GM12864 (cell line): ENCODE measurements at places on chromosomes 13 and 19.

- no peak for DNase-seq
Measured at GRCh38 chr13:23506807-23507291, 63.4 kb upstream of the TNFRSF19 start.

- no peak for DNase-seq
Measured at GRCh38 chr13:32340914-32341313, 25.6 kb downstream of the BRCA2 start.

- no peak for DNase-seq
Measured at GRCh38 chr19:46303691-46304397, 7.0 kb downstream of the HIF3A start.

GRCh38 chr13:114282041-114282670, 755 bp downstream of the UPF3A start:
- DNase-seq, result peak; percentile 34

GRCh38 chr13:32978278-32978677, 37.9 kb upstream of the KL start:
- no peak for DNase-seq

DNA sequence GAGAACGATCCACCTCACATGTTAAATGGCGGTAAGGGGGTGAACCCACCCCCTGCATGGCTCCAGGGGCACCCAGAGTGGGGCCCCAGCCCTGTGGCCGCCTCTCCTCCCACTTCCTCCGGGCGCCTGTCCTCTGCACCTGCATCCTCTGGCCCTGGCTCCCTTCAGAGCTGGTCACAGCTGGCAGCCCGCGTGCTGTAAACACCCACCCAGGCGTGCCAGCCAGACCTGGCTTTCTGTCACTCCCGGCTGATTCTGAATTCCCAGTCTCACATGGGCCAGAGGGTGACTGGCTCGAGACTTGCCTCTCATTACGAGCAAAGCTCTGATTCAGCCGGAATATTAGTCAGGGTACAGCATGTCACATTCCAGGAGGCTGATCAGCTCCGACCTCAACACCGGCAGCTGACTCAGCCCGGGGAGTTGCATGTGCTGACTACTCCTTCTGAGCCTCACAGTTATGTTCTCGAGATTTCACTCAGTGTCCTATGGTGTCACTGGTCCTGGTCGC, 75.1 kb downstream of the GNG7 start:
- DNase-seq, result no peak

DNA sequence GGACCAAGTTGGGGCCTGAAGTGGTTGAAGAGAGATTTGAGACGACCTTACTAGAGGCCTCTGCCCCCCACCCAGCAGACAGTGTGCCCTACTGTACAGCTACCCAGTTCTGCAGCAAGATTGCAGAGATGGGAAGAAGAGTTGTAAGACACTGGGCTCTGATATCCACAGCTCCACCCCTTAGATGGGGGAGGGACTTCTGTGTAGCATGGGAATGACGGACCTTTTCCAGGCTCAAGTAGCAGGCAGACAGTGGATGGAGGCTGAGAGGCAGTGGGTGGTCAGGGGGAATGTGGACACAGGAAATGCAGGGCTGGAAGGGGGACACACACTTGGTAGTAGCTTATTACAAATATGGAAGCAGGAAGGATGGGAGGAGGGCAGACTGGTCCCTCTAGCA, 13.0 kb downstream of the LRFN3 start:
- no peak for DNase-seq

DNA sequence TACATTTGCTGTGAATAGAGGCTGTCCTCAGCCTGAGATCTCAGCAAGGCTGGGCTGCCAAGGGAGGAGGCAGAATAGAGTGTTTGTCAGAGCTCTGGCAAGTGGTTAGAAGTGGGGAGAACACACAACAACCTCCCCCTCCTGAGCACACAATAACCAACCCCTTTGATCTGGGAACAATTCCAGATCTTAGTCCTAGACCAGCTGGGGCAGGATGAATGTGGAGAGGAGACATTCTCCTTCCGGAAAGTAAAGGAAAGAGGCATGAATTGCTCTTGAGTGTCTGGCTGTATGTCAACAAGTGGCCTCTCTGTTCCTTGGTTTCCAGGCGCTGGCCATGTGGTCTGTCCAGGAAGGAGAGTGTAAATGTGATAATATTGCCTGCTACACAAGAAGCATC, 114.9 kb upstream of the TMTC4 start:
- DNase-seq, result no peak

GRCh38 chr13:91417660-91418325, 19.4 kb downstream of the GPC5 start:
- no peak for DNase-seq

DNA sequence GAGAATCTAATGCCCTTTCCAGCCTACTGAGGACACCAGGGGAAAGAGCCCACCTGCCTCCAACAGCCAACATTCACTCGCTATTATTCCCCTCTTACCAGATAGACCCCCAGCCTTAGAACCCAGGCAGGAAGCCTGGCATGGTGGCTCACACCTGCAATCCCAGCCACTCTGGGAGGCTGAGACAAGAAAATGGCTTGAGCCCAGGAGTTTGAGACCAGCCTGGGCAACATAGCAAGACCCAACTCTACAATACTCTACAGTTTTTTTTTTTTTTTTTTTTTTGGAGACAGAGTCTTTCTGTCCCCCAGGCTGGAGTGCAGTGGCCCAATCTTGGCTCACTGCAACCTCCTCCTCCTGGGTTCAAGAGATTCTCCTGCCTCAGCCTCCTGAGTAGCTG, 3.5 kb upstream of the LMNB2 start:
- DNase-seq, result no peak

DNA sequence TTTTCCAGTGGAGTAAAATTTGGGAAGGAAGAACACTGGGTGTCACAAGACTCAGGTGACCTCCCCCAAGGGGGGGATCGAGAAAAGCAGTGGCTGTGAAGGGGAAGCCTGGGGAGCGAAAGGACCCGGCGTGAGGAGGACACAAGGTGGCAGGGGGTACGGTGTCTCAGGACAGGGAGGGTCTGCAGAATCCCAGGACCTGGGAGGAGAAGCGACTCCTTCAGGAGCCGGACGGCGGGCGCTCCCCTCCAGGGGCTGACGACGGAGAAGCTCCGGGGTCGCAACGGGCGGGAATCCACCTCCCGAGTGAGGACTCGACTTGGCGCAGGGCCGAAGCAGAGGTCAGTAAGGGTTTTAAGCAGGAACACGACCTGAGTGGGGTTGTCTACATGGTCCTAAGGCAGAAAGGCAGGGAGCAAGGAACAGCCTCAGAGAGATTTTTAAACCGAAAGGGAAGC, 529 bp downstream of the ZNF836 start:
- DNase-seq, result no peak
